ENCODE measurements at places on chromosomes 11 and 22.

- DNase-seq, result no peak
Measured at GRCh38 chr11:65863889-65864705, 3.9 kb downstream of the MUS81 start.

- no peak for DNase-seq
Measured at GRCh38 chr11:120180551-120181232, 30.1 kb upstream of the OAF start.

- no peak for DNase-seq
Measured at GRCh38 chr11:66386171-66387069, 14.9 kb upstream of the SLC29A2 start.

DNA sequence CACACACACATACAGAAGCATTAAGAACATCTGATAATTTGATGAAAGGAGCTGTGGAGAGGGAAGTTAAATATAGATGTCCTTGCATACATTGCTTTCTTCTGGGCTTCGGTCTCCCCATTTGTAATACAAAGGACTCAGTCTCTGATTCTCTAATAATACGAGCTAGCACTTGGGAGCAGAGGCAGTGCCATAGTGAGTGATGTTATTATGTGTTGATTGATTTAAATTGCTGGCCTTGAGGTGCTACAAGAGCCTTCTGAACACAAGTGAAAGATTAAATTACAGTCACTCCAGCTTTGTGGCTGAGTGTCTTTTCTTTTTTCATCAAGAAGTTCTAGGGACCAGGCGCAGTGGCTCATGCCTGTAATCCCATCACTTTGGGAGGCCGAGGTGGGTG, 61.5 kb upstream of the HMGXB4 start:
- DNase-seq, result no peak

GRCh38 chr11:101010899-101011298, 118.7 kb downstream of the PGR start:
- no peak for DNase-seq

- no peak for DNase-seq
Measured at GRCh38 chr11:33891714-33892327, at the start of gene LMO2. Gene LMO2, minus strand, starts transcription at chr11:33892076. Its CDS starts 22,360 bp downstream, at chr11:33869716.

Measured in SW 1271 (cell line).